ENCODE measurements at places on chromosomes 3 and 15.

- no peak for DNase-seq
Observed at GRCh38 chr15:47786371-47786770, 69.1 kb downstream of the SEMA6D start.

DNA sequence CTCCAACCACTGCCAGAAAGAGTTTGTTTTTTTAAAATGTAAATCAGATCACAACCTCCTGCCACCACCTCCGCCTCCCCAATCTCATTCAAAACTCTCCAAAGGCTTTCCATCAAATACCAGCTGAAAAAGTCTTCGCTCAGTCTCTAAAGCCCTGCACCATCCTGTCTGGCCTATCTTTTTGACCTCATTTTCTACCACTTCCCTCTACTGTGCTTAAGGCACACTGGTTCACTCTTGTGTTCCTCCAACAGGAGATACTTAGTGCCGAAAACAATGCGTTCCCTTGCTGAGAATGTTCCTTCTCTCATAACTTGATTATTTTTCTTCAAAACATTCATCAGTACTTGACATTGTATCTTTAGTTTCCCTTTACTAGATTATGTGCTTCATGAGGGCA is 3.5 kb downstream of the BTBD1 start:
- no peak for DNase-seq

DNA sequence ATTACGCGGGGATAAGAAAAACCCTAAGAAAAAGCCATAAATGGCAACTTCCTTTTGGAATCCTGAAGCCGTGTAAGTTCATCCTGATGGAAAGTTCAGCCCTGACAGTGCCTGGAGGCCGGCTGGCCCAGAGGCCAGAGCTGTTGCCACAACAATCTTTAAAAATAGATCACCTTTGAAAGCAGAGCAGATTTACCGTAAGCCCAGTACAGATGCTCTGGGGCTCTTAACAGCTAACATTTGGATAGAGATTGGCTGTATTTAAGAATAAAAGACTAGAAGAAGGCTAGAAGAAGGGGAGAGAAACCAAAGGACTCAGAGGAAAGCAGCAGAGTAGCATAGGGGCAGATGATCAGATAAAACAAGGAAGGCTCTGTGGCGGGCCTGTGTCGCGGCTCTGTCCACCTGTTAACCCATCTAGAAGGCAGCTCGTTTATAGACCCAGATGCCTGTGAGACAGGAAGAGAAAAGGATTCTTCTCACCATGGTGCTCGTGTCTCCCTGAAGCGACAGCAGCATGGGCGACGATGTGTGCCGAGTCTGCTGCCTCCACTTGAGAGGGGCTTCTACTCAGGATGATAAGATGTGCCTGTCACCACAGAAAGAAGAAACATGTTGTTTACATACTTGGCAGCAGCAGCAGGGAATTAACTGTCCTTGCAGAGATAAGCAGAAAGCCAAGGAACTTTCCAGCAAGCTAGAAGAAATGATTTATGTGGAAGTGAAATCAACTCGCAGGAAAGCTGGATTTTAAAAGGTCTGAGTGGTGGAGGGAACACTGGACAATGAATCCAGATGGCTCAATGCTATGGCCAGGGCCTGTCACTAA is 69.9 kb downstream of the SYNM start:
- no peak for DNase-seq

- no peak for DNase-seq
Observed at GRCh38 chr3:129625072-129625874, 18.8 kb upstream of the PLXND1 start.

DNA sequence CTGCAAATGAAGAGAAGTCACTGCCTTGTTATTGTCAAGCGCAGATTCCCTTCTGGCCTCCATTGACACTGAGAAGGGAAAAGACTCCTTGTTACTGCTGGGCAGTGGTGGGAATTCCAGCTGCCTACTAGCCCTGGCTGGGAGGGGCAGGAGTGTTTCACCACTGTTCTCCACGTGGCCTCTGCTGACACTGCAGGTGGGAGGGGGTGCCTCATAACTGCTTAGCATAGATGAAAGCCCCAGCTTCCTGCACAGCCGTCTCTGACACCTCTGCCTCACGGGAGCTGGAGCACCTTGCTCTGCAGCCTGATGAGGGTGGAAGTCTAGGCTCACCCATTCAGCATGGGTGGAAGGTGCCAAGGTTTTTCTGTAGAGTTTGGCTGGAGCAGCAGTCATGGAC is 52.1 kb downstream of the TM2D3 start:
- DNase-seq: no peak

GRCh38 chr3:4474683-4475490 is 7.8 kb upstream of the SUMF1 start:
- DNase-seq: peak; percentile 36

DNA sequence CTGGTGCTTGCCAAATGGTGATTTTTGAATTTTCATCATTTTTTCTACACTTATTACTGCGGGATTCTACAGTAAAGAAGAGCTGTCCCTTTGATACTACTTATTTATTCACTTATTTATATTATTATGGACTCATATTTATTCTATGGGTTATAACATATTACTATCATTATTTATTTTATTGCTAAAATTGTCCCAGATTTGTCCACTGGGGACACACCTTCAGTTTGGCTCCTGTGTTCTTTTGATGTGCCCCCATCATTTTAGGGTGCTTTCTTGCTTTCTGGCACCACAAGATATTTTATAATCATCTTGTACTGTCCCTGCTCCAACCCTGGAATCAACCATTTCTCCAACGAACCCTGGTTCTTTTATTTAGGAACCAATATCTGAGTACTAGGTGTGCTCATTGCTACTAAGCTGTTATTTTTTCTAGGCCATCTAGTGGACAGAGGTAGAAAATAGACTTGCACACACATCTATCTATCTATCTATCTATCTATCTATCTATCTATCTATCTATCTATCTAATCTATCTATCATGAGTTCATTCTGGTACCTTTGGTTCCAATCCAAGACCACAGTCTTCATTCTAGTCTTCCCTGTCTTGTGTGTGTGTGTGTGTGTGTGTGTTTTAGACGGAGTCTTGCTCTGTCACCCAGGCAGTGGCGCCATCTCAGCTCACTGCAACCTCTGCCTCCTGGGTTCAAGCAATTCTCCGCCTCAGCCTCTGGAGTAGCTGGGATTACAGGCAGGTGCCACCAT is 16.0 kb downstream of the SLC22A14 start:
- no peak for DNase-seq

DNA sequence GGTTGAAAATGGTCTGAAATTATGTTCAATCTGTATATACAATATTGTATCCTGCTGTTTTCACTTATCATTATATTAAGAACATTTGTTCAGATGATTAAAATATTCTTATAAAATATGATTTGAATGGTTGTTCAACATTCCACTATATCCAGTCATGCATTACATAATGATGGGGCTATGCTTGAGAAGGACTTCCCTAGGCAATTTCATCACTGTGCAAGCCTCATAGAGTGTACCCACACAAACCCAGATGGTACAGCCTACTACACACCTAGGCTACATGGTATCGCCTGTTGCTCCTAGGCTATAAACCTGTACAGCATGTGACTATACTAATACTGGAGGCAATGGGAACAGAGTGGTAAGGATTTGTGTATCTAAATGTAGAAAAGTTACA is 30.5 kb downstream of the SLC7A14 start:
- no peak for DNase-seq

DNA sequence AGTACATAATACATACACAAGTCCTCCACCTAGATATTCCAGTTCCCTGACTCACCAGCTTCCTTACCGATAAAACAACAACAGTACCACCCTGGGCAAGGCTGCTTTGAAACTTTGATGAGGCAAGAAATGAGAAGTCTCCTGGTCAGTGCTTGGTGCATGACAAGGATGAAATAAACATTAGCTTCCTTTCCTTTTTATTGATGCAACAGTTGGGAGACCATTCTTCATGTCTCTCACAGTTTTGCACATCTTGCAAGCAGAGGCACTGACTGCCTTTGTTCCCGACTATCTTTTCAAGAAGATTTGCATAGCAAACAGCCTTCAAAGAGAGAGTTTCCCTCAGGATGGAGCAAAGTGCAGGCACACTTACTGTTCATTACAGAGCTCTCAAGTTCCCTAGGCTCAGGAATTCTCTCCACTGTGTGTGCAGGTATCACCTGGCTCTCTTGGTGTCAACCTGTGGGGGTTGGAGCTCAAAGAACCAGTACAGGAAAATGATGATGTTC is 65.2 kb downstream of the MYLK start:
- no peak for DNase-seq

DNA sequence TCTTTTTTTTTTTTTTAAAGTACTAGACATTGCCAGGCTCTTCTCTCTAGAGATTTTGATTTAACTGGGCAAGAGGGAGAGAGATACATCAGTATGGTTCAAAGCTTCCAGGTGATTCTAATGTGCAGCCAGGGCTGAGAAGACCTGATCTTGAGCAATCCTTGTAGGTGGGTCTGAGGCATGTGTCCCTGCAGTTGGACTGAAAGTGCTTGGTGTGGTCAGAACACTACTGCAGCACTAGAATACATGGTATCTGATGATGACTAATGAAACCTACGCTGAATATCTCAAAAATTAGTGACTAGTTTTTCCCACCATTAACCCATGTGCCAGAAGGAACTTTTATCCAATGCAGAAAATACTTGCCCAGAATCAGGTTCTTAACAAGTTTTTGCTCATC is 34.4 kb upstream of the MYO5C start:
- DNase-seq: no peak

- no peak for DNase-seq
Observed at GRCh38 chr3:149801639-149802038, 9.3 kb upstream of the ANKUB1 start.

DNA sequence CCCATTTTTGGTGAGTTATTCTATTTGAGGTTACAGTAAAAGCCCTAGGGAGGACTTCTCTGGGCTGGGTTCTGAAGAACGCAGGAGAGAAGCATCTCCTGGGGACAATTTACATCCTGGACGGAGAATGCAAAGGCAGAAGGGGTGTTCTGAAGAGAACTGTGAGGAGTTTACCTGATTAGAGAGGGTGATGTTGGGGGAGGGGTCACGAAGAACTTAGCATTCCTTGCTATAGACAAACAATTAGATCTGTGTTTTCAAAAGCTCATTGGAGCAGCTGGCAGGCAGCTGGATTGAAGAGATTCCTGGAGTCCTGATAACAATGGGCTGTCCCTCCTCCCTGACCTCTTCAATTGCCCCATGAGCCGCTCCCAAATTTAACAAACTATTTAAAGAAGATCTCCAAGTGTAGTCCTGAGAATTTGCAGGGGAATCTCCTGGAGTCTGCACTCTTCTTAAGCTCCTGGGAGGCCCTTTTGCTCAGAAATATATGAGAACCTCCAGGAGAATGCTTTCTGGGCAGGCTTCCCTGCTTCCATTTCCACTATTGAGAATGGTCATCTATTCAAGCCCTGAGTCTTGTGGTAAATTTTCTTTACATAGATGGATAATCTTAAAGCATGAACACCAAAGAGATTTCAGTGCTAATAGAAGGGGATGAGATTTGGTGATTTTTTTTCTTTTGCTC is 55.3 kb downstream of the ARHGAP31 start:
- no peak for DNase-seq

DNA sequence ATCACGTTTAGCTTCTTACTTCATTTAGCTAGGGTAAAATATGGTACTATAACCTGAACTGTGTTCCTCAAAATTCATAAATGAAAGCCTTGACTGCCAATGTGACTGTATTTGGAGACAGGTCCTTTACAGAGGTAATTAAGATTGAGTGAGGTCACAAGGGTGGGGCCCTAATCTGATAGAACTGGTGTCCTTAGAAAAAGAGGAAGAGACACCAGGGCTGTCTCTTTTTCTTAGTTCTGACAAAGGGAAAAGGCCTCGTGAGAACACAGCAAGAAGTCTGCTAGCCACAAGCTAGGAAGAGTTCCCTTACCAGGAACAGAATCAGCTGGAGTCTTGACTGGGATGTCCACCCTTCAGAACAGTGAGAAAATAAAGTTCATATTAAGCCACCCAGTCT is 162.7 kb downstream of the GMNC start:
- DNase-seq: no peak

GRCh38 chr3:194983620-194984019 is 287.3 kb downstream of the XXYLT1 start:
- DNase-seq: no peak

DNA sequence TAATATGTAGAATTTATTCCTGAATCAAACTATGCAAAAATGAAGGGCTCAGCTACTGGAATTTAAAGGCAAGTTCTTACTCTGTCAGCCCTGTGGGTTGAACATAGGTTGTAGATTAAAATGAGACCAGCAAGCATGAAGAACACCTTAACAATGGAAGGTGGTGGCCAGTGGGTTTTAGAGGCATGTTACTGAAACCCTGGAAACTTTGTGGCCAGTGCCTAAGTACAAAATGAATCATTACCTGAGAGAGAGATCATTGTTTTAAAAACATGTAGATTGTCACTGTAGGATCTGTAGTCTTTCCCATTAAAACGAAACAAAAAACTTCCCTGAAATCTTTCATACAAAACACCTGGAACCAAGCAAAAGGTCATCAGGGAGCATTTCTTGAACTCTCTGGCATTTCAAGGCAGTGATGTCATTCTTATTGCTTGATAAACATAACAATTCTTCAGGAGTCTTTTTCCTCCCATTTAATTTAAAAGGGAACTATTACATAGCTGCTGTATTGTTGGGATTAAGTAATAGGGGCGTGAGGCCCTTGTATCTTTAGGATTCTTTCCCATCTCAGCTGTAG is 51.8 kb downstream of the TMEM108 start:
- DNase-seq: no peak

DNA sequence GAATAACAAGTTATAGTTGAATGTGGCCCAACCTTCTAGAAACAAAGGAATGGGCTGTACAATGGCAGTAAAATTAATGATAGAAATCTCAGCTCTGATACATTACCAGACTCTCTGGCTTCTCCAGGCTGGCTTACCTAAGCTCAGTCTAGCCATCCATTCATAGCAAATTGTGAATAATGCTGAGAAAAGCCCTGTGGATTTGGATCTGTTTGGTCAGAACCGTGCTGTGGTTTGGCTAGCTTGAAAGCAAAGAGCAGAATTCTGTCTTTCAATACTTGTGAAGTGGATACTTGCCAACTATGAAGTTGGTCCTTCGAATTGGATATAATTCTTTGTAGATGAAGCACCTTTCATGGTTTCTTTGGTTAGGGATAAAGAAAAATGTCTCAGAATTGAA is 199.1 kb downstream of the EPHA3 start:
- no peak for DNase-seq

- DNase-seq: peak; percentile 20
Observed at GRCh38 chr3:186361762-186362536, at the start of gene DGKG. TSS of gene DGKG (minus strand) at chr3:186362234. CDS start at chr3:186320459, 41,775 bp downstream.

DNA sequence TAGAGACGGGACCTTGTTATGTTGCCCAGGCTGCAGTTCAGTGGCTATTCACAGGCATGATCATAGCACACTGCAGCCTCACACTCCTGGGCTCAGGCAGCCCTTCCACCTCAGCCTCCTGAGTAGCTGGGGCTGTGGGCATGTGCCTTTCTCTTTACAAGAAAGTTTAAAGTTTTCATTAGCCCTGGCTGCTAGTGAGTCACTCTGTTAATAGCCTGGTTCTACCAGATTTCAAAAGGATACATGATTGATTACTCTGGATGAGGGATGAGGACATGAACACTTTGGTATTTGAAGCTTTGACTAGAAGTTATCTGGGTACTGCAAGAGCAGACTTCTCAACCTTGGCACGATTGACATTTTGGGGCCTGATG is 95.1 kb downstream of the DHX36 start:
- no peak for DNase-seq

Measured in activated CD4-positive, alpha-beta memory T cell treated with anti-CD3 and anti-CD28 coated beads, Interleukin-2, amount 10 ng/mL, durations not matched to agents 7 days and 5 days (primary cell).